H4 (cell line): ENCODE measurements at places on chromosomes 2 and 18. TPM values are rescaled to one million over a fixed set of nuclear protein-coding genes. Genes with fewer than 3 reads are reported as not detected.
A peak's percentile ranks its signal among the peaks of the same experiment; 100 is the strongest.

- no peak for DNase-seq
Observed at GRCh38 chr18:6547476-6547875, 132.8 kb upstream of the L3MBTL4 start.

GRCh38 chr2:166106431-166107015, 21.3 kb downstream of the SCN1A start:
- DNase-seq = peak; percentile 33

- DNase-seq = peak; percentile 19
Observed at GRCh38 chr18:6414118-6414722, 491 bp downstream of the L3MBTL4 start.

- DNase-seq = no peak
Observed at GRCh38 chr2:119076713-119077112, 81.8 kb downstream of the C1QL2 start.

- no peak for DNase-seq
Observed at GRCh38 chr18:34890486-34891085, 150.6 kb upstream of the MAPRE2 start.

DNA sequence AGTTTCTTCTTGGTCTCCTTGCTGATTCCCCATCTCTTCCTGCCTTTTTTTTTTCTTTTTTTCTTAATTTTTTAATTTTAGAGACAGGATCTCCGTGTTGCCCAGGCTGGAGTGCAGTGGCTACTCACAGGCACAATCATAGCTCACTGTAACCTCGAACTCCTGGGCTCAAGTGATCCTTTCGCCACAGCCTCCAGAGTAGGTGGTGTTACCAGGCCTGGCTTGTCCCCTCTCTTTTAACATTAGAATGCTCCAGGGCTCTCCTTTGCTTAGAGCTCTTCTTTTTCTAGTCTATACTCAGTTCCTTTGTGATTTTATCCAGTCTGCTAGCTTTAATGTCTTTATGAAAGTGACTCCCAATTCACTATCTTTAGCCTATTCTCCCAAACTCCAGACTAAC, 89.2 kb downstream of the ARHGEF33 start:
- no peak for DNase-seq

DNA sequence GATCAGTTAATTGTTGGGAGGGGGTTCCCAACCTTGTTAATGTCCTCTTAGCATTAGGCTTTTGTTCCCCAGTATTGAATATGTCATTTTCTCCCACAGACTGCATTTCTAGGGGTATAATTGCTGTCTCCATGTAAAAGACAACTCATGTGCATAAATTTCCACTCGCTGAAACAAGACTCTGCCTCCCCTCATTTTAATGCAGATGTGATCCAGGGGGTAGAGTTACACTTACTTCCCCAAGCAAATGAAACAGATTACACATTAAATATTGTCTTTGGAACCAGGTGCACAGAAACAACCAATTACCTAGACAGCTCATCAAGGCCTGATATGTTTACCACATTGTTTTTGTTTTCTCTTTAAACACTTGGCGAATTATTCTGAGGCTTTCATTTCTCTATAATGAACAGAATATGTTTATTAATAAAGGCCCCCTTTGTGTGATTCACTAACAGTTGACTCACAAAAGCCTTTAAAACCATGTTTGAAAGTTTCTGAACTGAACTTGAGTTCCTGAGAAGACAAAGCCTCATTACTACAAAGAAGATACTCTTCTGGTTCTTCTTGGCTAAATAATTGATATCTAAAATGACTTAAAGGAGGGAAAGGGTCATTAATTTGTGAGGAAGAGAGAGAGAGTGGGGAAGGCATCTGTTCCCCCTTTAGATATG, 15.0 kb upstream of the ACVR1 start:
- no peak for DNase-seq

- DNase-seq = no peak
Observed at GRCh38 chr2:172456002-172456401, 28.6 kb downstream of the ITGA6 start.

DNA sequence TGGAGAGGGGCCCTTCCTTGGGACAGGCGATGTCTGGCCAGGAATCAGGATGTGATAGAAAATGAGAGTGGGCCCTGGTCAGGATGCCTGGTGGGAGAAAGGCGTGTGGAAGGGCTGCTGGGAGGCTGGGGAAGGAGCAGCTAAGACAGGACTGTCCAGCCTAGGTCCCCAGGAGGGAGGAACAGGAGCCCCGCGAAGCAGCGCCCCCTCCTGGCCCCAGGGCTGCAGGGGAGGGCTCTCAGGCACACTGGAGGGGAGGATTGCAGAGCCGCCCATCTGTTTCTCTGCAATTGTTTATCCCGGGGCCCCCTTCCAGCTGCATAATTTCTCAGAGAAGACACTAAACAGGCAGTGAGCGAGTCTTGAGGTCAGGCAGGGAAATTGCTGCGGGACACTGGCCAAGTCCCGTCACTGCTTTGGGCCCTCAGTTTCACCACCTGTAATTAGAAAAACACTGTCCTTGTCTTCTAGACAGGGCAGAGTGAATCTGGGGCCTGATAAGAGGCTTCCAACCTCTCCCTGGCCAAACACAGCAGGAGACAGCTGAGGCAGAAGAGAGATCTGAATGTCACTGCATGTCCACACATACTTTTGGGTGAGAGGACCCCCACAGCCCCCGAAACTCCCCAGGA, 3.9 kb upstream of the NPPC start:
- no peak for DNase-seq

GRCh38 chr2:50059462-50059861, 905.1 kb upstream of the FSHR start:
- no peak for DNase-seq

- no peak for DNase-seq
Observed at GRCh38 chr2:16729335-16729734, 63.7 kb upstream of the CYRIA start.

The CASP8 gene
- 24.2 and 27.2 TPM in 2 replicates for total RNA-seq

The RUFY4 gene
- total RNA-seq = not detected in 2 replicates
